Activated CD8-positive, alpha-beta T cell treated with anti-CD3 and anti-CD28 coated beads for 36 hours (primary cell): ENCODE measurements at places on chromosomes 4 and X. TPM values are rescaled to one million over a fixed set of nuclear protein-coding genes. Genes with fewer than 3 reads are reported as not detected.

DNA sequence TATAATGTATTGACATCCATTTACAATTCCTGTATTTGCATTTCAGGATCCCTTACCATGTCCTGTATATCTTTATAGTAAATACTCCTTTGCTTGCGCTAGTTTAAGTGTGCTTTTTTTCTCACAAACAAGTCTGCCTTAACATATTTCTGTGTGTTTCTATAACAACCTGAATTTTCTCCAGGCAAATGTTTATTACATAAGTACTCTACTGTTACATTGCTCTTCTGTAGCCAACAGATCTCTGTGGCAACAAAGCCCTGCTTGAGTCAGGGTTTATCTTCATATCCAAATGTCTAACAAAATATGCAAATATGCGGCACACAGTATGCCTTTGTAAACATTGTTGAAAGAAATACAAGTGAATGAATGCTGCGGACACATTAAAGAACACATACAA, 625.5 kb downstream of the TLL1 start:
- DNase-seq: no peak
- H3K4me1 ChIP-seq: no peaks in the 10 kb centered on the region
- no peak overlapping the region for H3K27ac ChIP-seq
- H3K36me3 ChIP-seq: no peaks in the 10 kb centered on the region
- H3K27me3 ChIP-seq: no peaks in the 10 kb centered on the region

DNA sequence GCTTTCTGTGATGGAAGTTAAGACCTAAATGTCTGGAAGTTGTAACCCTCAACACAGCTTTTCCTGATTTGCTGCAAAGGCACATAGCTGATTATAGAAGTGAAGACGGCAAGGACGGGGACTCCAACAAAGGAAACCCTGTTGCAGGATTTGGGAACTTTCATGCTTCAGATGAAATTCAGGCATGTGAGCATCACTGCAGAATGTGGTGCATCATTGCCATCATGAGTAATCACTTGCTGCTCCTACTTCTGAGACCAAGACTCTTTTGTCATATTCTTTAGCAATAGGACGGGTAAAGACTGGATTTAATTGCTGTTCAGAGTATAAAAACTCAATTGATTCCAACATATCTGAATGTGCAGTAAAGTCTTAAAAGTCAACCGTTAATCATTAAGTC, 35.8 kb downstream of the YIPF6 start:
- no peaks in the 10 kb centered on the region for H3K27me3 ChIP-seq
- H3K36me3 ChIP-seq: peaks cover 13% of the 10 kb centered on the region
- DNase-seq: no peak
- no peak overlapping the region for H3K27ac ChIP-seq

Gene FGA
- total RNA-seq: not detected

DNA sequence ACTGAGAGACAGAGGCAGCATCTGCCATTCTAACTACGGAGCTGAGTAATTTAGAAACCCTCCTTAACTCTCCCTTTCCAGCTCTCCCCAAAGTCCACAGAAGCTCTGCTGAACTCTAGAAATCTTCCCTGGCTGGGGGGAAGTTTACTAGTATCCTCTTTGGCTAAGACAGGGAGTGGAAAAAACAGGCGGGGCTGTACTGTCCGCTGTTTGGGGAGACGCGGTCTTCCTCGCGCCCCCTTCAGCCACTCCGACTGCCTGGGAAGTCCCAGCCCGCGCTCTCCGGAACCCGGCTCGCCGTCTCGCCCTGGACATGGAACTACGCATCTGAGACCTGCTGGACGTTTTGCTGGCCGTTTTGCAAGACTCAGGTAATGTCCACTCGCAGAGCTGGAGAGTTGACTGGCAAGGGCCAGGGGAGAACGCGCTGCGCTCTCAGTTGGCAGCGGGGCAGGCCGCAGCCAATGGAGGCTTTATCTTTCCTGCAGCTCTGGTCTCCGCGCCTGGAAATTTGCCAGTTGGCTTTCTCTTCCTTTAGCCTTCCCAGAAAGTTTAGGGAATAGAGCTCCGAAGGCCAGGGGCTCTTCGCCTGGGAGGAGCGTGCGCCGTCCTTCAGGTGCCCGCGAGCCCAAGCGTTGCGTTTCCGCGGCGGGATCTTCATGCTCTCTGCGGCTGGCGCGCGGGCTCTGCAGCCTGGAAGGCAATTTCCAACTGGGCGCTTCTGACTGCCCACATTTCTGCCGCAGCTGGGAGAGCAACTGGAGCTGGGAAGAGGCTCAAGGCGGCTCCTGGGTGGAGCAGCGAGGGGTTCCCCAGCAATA, 892 bp downstream of the IL1RAPL2 start:
- no peaks in the 10 kb centered on the region for H3K4me1 ChIP-seq
- peaks cover 26% of the 10 kb centered on the region for H3K27me3 ChIP-seq
- no peak for DNase-seq

Gene SSX3
- total RNA-seq: not detected

Gene HPGDS
- total RNA-seq: not detected

GRCh38 chr4:16530688-16531635, 304.7 kb upstream of the TAPT1 start:
- H3K36me3 ChIP-seq: no peaks in the 10 kb centered on the region
- H3K27me3 ChIP-seq: no peaks in the 10 kb centered on the region
- H3K4me1 ChIP-seq: no peaks in the 10 kb centered on the region
- no peak overlapping the region for H3K4me3 ChIP-seq
- DNase-seq: no peak

DNA sequence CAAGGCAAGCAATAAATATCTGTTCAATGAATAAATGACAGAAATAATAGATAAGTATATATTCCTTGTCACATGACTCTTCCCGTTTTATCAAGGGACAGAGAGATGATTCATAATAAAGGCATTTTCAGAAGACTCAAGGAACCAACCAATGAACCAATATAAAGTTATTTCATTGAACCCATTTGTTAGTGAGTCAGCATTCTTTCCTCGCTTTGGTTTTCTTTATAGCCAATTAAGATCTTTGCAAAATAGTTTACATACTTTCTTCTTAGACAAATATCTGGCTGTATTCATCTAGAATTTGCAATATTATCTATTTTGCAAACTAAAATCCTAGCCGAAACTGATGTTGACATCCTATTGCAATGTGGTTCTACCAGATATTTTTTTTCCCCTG, 269.4 kb downstream of the IL15 start:
- H3K4me3 ChIP-seq: no peak overlapping the region
- no peak overlapping the region for H3K27ac ChIP-seq
- peaks cover 2% of the 10 kb centered on the region for H3K27me3 ChIP-seq
- no peaks in the 10 kb centered on the region for H3K4me1 ChIP-seq
- DNase-seq: no peak

DNA sequence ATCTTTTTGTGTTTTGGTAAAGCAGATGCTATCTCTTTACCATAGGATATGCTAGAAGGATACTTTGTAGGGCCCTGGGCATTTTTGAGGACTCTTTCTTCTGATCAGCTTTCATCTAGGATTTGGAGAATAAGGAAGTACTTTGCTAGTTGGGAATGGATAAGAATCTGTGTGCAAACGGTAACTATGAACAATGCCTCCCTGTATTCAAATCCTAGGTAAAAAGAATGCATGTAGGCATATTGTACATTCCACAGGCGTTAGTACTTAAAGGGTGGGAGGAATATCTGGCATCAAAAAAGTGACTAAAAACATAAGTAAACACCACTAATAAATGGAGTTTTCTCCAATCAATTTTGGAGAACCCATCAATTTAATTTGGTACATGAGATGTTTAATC, 59.7 kb downstream of the SH3BGRL start:
- H3K27me3 ChIP-seq: no peaks in the 10 kb centered on the region
- H3K36me3 ChIP-seq: peaks cover 5% of the 10 kb centered on the region
- DNase-seq: no peak
- H3K4me1 ChIP-seq: peaks cover 21% of the 10 kb centered on the region
- no peak overlapping the region for H3K4me3 ChIP-seq
